Head of caudate nucleus (tissue), 42 donors: ENCODE measurements at places on chromosomes 7 and 10.
A peak's percentile ranks its signal among the peaks of the same experiment; 100 is the strongest.

GRCh38 chr7:20797462-20798080 lies 10.9 kb upstream of the SP8 start:
- no peak for DNase-seq

GRCh38 chr10:69413221-69413865 lies 3.4 kb downstream of the TACR2 start:
- DNase-seq = peak; percentile 58

DNA sequence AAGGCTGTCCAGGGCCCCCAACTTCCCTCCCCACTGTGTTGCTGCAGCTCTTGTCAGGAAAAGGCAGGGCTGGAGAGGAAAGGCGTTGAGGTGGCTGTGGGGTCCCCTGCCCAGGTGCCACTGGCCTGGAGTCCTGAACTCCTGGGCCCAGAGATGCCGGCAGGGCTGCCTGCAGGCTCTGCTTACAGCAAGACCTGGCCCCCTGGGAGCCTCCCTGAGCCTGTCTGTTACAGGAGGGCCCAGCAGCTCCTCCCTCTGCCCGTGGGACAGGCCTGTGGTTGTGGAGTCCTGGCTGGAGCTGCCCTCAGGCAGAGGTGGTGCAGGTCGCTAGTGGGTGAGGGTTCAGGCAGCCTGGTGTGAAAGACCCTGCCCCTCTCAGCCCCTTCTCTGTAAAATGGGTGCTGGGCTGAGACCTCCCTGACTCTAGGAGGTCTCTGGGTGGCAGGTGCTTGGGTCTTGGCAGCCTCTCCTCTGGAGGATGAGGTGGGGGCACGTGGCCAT lies 9.9 kb downstream of the ANTXRL start:
- DNase-seq = no peak

- DNase-seq = no peak
Measured at GRCh38 chr7:37915438-37915837, 1.2 kb downstream of the SFRP4 start.

DNA sequence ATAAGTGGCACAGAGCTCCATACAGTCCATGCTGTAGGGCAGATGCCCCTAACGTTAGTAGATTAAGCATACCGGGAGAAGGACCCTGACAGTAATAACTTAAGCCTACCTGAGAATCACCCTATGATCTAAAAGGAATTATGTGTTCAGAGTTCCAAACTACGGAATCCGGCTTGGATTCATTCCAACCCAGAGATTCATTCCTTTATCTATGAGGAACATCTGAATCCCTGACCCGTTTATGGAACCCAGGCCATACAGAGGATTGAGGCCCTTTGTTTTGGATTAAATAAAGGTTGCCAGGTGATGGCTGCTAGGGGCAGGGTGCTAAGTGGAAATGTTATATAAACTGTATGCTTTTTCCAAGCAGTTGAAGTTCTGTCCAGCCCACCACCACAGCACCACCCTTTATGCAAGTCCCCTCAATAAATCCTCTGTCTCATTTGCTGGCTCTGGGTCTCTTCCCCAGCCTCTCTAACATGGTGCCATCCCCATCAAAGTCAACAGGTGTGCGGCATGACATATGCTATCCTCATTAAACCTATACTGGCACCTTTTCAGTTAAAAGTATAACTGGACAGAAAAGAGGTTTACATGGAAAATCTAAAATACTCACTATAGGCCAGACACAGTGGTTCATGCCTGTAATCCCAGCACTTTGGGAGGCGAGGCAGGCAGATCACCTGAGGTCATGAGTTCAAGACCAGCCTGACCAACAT lies 9.1 kb upstream of the ANAPC16 start:
- DNase-seq = no peak

DNA sequence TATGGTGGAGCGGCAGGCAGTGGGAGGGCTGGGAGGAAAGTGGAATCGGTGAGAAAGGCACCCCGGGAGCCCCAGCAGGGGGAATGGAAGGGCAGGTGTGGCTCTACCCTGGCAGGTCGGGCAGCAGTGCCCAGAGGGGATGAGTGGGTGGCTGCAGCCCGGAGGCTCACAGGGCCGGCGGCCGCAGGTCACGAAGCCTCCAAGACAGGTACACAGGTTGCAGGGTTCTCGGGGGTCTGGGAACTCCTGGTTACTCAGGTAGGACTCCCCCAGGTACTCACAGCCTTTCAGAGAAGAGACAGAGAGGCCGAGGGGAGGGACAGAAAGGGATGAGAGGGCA lies 21.8 kb downstream of the KCP start:
- DNase-seq = no peak

- no peak for DNase-seq
Measured at GRCh38 chr7:3432911-3433310, 131.9 kb downstream of the SDK1 start.

GRCh38 chr10:61763778-61764177 lies 101.0 kb downstream of the CABCOCO1 start:
- DNase-seq = no peak

- DNase-seq = no peak
Measured at GRCh38 chr10:133162910-133163856, 3.2 kb downstream of the KNDC1 start.

GRCh38 chr7:47779341-47779771 lies 168.9 kb downstream of the PKD1L1 start:
- no peak for DNase-seq

DNA sequence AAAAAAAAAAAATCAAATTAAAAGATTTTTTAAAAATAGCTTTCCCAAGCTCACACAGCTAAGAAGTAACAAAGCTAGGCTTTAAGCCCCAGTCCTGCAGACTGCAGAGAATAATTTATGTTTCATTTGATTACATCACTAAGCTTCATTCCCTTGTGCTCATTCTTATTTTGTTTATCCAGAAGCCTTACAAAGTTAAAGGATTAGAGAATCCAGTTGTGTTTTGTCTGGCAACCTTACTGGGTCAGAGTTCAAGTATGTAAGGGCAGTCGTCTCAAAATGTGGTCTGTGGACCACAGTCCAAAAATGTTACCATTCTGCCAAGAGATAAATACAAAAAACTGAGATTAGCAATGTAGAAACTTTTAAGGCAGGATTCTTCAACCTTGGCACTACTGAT lies 32.1 kb upstream of the EZH2 start:
- no peak for DNase-seq

GRCh38 chr7:21160401-21160800 lies 267.5 kb upstream of the SP4 start:
- no peak for DNase-seq

DNA sequence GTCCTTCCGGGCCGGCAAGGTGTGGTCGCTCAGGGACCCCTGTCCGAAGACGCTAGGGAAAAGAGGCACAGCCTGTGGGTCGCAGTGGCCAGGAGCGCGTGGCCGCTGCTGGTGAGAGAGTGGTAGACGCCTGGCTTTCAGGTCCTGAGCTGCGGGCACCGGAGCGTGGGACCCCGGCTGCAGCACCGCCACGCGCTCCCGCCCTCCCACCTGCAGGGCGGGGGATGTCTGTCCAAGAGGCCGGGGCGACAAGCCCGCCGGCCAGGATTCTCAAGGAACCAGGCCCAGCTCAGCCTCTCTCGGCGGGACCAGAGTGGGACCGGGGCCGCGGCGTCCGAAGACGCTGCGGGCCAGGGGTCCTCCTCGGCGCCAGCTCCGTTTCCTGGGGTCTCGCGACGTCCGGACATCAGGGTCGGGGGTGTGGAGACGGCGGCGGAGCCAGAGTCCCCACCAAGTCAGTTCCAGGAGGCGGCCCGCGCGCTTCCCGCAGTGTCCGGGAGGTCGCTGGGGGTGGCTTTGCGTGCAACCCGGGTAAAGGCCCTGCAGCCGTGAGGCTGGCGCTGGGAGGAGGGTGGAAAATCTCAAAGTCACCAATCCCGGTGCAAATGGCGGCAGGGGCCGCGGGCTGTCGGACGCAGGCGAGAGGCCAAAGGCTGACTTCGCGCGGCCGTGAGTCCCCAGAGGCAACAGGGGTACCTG lies 5.5 kb downstream of the ZNF503 start:
- DNase-seq = peak; percentile 6

- no peak for DNase-seq
Measured at GRCh38 chr10:29389935-29390334, 101.1 kb downstream of the LYZL1 start.

DNA sequence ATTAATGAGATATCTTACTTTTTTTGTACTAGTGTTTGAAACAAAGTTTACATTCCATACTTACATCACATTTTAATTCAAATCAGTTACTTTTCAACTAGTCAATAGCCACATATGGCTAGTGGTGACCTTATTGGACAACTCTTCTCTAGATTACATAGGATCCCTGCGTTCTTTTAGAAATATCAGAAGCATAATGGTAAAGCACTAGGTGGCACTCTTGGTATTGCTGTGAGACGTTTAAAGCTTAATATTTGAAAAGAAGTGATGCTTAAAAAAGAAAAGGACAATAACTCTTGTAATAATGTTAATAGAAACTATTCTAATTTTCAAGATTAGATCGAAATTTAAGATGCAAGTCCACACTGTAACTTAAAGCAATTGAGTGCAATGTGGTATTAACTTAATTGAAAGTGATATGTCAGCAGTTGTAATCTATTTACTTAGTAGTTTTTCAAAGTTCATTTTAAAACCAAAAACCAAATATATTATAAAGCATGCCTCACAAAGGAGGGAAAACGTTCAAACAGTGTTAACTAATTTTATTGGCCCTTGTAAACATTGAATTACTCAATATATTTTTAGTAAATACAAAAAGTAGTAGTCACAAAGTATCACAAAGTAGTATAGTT lies 339.1 kb downstream of the ATRNL1 start:
- no peak for DNase-seq

GRCh38 chr10:124356701-124357560 lies 61.8 kb downstream of the OAT start:
- no peak for DNase-seq

DNA sequence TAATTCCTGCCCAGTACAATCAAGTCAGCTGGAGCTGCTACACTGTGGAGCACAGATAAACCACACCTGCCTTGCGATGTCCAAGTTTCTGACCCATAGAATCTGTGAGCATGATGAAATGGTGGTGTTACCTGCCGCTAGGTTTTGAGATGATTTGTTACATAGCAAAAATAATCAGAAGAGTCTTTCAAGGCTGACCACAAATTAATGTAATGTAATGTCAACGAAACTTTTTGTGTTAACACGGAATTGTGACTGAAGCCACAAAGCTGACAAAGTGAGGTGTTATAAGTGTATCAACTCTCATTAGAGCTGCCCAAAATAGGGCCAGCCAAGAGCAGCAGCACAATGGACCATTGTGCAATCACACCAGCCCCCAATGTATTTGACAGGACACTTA lies 75.7 kb downstream of the AHR start:
- no peak for DNase-seq

DNA sequence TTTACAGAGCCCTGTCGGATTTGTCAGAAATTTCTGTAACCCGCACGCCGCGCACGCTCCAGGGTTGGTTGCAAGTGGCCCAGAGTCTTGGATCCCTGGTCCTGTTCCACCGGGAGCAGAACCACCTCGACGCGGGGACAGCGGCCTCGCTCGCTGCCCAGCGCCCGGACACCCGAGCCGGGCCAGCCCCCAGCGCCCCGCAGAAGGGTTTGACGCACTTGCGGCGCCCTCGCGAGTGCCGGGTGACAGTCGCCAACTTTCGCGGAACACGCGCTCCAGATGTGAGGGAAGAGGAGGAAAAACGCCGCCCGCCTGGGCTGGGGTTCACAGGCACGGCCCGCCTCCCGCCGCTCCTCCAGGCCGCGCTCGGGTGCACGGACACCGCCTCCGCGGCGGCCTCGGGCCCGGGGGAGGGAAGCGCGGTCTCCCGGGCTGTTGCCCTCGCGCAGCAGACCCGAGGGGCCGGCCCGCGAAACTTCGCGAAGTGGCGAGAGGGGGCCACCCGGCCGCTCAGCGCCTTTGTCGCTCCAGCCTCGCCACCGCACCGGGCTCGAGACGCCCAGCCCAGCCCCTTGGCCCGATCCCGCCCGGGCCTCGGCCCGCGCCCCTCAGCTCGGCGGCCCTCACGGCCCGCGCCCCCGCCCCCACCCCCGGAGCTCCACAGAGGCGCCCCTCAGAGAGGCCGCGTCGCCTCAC lies 514 bp downstream of the RNF216 start:
- DNase-seq = peak; percentile 51

GRCh38 chr10:62907470-62908212 lies 91.5 kb upstream of the EGR2 start:
- no peak for DNase-seq

DNA sequence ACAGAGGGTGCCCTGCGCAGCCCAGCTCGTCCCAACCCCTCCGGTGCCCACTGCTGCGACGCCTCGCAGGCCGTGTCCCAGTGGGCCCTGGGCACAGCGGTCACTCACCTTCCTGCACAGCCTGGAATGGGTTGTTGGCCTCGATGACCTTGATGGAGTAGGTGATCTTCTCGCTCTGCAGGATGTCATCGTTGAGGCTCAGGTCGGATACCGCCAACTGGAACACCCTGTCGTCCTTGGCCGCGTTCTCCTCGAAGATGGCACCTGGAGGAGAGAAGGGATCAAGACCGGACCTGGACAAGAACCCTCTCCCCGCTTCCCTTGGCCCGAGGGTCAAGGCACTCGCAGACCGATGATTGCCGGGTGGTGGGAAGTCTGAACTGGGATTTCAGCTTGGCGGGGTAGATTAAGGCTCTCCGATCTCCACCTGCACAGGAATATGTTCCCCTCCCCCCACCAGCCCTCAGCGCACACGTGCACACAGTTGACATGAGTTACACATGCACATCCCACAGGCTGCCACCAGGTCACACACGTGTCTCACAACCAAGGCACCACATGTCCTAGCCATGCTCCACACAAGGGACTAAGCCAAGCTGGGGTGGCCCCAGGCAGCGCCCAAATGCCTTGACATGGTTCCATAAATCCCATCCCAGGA lies 2.6 kb downstream of the GRID1 start:
- peak; percentile 15 for DNase-seq

GRCh38 chr10:51075873-51076229 lies 1.6 kb downstream of the PRKG1 start:
- no peak for DNase-seq

- no peak for DNase-seq
Measured at GRCh38 chr10:77600640-77601039, 37.0 kb downstream of the KCNMA1 start.

DNA sequence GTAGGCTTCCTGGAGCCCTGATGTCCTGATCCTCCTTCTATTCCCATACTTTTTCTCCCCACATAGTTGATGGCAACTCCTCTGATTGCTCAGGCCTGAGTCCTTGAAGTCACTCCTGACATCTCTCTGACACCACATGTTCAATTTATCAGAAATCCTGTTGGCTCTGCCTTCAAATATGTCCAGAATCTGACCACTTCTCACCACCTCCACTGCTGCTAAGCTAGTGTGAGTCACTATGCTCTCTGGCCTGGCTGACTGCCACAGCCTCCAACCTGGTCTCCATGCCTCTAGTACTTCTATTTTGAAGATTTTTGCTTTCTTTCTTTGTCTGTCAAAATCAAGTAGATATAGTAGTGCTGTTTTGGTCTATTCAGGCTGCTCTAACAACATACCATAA lies 53.0 kb downstream of the TMEM229A start:
- DNase-seq = no peak
